ENCODE measurements at places on chromosomes 7 and 10.

DNA sequence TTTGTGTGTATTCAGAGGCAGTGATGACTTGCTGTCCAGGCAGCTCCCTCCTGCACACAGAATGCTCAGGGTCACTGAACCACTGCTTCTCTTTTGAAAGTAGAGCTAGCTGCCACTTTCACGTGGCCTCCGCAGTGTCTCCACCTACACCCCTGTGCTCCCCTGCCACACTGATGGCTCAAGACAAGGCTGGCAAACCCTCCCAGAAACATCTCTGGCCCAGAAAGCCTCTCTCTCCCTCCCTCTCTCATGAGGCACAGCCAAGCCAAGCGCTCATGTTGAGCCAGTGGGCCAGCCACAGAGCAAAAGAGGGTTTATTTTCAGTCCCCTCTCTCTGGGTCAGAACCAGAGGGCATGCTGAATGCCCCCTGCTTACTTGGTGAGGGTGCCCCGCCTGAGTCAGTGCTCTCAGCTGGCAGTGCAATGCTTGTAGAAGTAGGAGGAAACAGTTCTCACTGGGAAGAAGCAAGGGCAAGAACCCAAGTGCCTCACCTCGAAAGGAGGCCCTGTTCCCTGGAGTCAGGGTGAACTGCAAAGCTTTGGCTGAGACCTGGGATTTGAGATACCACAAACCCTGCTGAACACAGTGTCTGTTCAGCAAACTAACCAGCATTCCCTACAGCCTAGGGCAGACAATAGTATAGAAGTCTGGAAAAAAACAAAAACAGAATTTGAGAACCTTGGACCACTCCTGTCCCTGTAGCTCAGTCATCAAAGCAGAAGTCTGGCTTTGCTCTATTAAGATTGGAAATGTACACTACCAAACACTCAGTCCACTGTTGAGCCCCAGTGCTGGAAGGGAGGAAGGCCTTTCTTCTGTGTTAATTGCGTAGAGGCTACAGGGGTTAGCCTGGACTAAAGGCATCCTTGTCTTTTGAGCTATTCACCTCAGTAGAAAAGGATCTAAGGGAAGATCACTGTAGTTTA, 15.8 kb downstream of the SCD start:
- DNase-seq, result no peak

GRCh38 chr10:126270111-126270510, 118.2 kb downstream of the ADAM12 start:
- DNase-seq, result peak; percentile 44

DNA sequence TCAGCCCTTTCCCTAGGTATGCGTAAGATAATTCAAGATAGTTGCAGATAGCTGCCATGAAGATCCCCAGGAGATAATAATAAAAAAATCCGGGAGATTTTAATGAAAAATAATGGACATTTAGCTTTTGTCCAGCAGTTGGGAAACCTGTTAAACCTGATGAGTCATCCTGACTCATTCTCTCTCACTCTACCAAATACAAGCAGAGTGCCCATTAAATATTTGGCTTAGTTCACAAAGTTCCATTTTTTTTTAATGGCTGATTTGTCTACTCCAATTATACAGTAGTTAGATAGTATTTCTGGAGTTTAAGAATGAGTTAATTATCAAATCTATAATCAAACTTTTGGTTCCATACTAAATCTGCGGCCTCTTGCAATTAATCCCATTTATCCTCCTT, 2.1 kb upstream of the SHTN1 start:
- DNase-seq, result peak; percentile 54

GRCh38 chr7:29309041-29309854, 114.7 kb downstream of the CHN2 start:
- DNase-seq, result no peak

- DNase-seq, result no peak
These were observed 61.2 kb downstream of the PPP1R3C start for GRCh38 chr10:91571671-91572070.

DNA sequence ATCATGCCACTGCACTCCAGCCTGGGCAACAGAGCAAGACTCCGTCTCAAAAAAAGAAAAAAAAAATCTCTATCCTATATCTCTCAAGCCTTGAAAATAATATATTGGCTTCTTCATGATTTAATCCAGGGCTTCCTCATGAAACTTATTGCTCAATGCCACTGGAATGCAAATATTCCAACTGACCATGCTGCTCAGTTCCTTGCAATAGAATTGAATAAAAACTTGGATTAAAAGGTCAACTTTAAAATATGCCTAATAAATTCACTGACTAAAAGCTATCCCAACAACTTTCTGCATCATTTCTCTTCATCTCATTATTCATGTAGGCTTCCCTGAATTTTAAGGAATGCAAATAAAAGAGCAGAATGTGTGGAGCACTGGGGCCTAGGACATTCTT, 42.1 kb upstream of the NOBOX start:
- DNase-seq, result no peak

DNA sequence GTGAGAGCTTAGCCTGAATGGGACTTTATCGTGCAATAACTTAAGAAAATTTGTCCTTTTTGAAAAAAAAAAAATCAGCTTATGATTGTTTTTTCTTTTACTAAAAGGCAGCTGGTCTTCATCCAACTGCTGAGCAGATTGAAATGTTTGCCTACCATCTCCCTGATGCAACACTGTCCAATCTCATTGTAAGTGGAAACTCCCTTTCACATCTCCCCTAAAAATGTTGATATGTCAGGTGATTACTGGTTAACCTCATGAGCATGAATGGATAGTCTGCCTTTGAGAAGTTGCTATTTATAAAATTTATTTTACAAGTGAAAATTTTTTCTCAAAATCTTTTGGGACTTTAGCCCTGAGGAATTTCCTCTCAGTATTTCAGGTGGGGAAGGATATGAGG, 17.8 kb upstream of the HKDC1 start:
- no peak for DNase-seq

GRCh38 chr10:74104480-74104879, 46.1 kb downstream of the AP3M1 start:
- no peak for DNase-seq

- no peak for DNase-seq
These were observed 150.0 kb downstream of the ZMYND11 start for GRCh38 chr10:285216-285615.

- DNase-seq, result peak; percentile 96
These were observed 12.0 kb downstream of the DAGLB start for GRCh38 chr7:6435486-6436384.

DNA sequence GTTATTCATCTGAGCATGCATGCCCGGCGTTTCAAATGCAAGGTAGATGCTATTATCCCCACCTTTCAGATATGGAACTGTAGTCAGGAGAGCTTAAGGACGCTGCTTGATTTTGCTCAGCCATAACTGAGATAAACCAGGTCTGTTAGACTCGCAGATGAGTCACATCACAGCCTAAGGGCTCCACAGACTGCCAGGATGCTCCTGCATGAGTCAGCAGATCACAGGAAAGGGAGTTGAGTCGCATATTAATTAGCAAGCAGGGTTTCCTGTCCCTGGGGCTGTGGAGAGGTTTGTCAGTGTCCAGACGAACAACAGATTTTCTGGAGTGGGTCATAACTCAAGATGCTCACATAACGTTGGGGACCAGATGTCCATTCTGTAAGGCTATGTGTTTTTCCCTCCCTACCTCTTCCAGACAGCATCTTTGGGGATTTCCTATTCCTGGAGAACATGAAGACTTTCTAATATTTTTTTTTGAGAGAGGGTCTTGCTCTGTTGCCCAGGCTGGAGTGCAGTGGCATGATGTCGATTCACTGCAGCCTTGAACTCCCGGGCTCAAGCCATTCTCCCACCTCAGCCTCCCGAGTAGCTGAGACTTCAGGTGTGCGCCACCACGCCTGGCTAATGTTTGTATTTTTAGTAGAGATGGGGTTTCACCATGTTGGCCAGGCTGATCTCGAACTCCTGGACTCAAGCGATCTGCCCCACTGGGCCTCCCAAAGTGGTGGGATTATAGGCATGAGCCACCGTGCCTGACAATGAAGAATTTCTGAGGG, 36.7 kb downstream of the PFKFB3 start:
- DNase-seq, result peak; percentile 96

DNA sequence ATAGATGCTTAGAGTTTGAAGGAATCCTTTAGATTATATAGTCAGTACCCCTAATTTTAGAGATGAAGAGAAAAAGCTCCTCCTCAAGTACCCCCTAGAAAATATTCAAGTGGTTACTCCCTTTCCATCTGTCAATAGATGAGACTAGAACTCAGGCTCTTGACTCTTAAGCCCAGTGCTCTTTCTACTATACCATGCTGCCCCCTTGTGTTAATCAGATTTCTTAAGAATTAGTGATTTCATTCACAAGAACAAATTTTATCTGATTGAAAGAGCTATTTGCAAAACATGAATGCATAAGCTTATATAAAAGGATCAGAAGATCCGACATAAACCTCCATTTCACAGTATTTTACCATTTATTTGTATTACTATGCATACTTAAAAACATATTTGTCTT, 179.3 kb downstream of the TFEC start:
- peak; percentile 2 for DNase-seq

Measured in urothelium cell line (cell line).